Urinary bladder (tissue), 4 donors: ENCODE measurements at places on chromosomes 16 and 17.

- no peak for DNase-seq
Observed at GRCh38 chr17:13273806-13274205, 256.0 kb upstream of the ELAC2 start.

GRCh38 chr17:16381496-16381820, 567 bp downstream of the UBB start:
- DNase-seq: no peak

DNA sequence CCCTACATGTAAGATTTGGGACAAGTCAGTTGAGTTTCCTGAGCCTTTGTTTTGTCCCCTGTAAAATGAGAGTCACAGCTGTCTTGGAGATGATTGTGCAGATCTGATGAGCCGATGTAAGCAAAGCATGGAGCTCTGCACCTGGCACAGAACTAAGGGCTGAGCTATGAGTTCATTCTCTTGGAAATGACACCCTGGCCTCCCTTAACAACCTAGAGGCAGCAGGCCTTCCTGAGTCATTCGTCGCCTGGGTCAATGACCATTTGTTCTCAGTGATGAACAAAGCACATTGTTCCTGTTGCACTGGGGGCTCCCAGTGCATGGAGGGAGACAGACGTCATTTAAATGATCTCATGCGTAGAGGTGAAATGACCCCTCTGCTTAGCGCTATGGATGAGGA, 62.8 kb upstream of the GCSH start:
- DNase-seq: no peak

DNA sequence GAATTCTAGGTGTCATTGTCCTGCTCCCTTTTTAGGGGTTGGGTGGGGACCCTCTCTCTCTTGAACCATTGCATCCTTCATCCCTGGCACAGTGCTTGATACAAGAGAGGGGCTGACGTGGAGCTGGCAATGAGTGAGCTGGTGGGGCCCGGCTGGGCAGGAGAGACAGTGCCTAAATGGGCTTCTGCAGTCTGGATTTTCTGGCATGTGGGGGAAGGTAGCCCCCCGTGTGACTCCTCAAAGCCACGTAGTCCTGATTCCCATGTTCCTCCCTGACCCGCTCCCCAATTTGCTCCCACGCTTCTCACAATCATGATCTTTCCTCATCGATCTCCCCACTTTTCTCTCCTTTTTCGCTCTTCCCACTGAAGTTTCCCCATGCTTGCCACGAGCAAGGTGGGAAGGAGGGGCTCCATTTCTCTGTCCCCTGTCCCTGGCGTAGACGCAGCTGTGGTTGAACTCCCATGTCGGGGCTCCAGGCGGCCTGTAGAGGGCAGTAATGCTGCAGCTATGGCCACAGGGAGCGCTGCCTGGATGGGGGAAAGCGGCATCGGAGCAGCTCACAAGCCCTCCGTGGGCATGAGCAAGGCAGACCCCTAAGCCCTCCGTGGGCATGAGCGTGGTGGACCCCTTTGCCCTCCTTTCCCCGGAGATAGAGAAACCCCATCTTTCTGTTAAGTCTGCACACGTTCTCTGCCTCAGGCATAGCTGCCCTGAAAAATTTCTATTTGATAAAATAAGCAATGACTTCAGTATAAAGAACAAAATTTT, 47.5 kb downstream of the HAPSTR1 start:
- DNase-seq: no peak

DNA sequence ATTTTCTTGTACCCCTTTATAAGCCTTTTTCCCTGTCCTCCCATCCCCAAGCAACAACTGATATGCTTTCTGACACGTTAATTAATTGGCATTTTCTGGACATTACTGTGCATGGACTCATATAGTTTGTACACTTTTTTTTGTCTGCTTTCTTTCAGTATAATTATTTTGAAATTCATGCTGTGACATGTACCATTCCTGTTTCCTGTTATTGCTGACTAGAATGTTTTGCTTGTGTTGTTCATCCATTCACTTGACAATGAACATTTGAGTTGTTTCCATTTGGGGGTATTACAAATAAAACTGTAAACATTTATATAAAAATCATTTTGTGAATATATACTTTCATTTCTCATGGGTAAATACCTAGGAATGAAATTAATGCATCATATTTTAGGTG, 50.6 kb downstream of the RBBP6 start:
- DNase-seq: no peak
